ENCODE measurements at places on chromosomes 2 and 18.

DNA sequence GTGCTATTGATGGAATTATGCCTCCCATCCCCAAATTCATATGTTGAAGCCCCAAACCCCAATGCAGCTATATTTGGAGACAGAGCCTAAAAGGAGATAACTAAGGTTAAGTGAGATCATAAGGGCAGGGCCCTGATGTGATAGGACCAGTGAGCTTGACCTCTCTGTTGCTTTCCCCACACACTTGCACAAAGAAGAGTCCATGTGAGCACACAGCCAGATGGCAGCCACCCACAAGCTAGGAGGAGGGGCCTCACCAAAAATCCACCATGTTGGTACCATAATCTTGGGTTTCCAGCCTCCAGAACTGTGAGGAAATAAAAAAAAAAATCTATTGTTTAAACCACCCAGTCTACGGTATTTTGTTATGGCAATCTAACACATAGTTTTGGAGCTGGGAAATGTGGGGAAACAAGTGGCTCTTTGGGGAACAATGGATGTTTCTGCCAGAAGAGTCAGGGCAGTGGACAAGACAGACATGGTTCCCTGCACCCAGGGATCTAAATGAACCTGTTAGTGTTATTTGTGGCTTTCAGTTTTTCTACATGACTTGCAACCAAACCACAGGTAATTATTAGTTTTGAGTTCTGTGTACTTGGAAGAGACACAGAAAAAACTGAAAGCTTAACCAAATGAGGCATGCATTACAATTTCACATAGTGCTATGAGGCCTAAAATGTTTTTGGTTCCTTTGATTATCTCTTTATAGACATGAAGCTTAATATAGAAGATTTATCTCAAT lies 259.1 kb downstream of the LTBP1 start:
- DNase-seq, result no peak

DNA sequence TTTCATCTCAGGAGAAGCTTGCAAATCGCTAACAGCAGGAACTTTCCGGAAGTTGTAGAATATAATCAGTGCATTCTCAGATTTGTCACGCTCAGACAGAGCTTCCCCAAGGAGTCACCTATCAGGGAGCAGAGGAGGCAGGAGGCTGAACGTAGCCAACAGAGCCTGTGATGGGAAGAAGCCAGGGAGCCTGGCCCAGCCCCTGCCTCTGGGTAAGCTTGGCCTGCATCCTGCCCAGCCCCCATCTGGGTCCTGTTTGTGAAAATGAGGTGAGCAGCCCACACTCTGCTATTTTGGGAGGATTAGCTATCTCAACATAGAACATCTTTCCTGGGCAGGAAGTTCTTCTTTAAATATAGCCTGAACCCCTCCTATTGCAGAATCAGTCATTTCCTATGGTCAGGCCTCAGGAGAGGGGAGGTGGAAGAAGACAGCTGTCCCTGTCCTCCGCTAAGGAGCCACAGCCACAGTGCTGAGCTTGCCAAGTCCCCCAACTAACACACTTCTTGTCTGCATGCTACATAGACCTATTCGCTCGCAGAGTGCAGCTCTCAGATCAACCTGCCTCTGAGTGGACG lies 19.2 kb upstream of the PKDCC start:
- no peak for DNase-seq

- DNase-seq, result no peak
Observed at GRCh38 chr2:242046206-242046826, 176.8 kb downstream of the RTP5 start.

- peak; percentile 40 for DNase-seq
Observed at GRCh38 chr2:177758591-177759371, 313.8 kb downstream of the PDE11A start.

DNA sequence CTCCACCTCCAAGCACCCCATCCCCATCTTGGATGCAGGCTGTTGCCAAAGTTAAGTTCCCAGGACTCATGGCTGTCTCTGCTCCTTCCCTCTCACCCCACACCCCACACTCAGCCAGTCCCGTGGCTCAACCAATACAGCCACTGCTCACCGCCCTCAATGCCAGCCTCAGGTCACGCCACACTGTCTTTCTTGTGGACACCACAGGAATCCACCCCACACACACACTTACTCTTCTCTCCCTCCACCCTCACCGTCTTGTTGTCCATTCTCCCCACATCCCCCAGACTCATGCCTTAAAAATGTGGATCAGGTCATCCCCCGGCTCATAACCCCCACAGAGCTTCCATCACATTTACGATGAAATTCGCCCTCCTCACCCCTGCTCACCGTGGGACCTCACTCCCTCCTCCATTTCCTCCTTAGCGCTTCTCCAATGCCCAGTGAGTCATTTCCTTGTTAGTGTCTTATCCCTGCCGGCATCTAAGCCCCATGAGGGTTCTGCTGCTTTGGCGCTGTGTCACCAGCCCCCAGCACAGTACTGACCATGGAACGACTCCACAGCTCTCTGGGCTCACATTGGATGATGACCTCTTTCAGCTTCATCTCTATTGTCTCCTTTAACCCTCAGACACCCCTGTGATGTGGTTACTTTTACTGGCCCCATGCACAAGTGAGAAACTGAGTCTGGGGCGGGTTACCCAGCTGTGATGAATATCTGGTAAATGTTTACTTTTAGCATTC lies 13.8 kb downstream of the MLPH start:
- DNase-seq, result peak; percentile 95

GRCh38 chr2:54402350-54402749 lies 53.8 kb upstream of the SPTBN1 start:
- DNase-seq, result no peak

DNA sequence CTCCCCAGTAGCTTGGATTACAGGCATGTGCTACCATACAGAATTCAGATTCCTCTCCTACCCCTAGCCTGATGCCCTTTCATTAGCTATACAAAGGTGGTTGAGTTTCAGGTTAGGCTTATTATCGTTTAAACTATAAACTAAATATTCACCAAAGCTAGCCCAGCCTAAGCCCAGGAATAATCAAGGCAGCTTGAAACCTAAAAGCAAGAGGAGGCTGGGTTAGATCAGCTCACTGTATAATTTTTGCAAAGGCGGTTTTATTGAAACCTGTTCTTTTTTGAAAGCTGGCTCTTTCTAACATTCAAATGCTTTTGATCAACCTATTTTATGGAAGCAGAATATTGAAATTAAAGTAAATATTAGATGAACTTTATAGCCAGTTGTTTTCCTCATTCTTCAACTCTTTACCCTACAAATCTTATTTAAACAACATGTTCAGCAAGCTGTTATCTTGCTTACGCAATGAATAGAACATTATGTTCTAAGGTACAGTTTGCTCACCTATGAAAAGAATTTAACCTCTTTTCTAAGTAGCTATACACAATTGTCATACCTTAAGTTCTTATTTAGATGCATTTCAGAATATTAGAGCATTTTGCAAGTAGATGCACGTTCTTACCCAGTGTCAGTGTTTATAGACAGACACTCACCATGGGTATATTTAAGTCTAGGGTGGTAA lies 241.6 kb downstream of the NEDD4L start:
- no peak for DNase-seq

DNA sequence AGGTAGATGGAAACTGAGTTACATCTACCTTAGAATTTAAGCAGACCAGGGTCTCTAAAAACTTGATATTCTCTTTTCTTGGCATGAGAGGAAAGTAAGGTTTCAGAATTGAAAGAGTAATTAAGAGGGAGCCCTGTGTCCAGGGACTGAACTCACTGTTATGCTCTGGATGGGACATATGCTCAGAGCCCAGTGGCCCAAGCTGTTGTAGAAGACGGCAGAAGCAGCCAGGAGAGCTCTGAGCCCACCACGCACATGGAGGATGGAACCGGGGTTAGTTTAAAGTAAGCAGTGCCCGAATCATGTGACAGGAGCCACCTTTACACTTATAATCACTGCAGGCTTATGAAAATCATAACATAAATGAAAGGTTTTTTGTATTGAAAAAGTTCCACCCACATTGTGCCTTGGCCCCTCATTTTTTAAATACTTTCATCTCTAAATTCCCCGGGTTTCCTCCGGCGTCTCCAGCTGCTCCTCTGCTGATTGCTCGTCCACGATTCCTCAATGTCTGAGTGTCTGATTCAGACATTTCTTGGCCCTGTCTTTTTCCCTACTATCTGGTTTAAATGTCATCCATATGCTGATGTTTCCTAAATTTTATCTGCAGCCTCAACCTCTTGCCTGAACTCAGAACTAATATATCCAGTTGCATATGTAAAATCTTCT lies 36.1 kb upstream of the SPTBN1 start:
- DNase-seq, result no peak

GRCh38 chr2:20488782-20489181 lies 41.9 kb downstream of the RHOB start:
- no peak for DNase-seq

DNA sequence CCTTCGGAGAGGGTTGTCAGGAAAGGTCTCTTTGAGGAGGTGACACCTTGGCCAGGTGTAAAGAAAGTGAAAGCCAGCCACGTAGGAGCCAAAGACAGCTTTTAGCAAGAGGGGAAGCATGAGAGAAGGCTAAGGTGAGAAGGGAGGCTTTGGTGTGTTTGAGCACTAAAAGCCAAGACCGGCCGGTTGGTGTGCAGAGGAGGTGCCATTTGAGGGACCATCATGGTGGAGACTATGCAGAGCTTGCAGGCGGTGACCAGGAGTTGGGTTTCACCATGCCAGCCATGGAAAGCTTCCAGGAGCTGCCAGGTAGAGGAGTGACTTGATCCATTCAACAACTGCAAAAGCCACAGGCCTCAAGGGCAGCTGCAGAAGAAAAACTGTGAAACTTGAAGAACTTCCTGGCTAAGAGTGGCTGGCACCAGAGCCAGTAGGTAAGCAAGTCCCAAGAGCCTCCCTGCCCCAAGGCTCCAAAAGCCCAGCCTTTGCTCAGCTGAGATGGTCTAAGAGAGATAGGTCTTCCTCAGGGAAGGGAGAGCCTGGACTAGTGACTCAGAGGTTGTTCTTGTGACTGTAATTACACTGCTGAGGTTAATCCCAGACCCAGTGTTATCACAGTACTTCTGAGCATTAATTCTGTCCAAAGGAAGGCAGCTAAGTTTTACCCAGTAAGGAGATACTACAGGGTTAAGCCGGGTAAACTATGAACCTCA lies 319.0 kb downstream of the BCL11A start:
- no peak for DNase-seq

- no peak for DNase-seq
Observed at GRCh38 chr2:170341684-170342623, 164.0 kb downstream of the MYO3B start.

DNA sequence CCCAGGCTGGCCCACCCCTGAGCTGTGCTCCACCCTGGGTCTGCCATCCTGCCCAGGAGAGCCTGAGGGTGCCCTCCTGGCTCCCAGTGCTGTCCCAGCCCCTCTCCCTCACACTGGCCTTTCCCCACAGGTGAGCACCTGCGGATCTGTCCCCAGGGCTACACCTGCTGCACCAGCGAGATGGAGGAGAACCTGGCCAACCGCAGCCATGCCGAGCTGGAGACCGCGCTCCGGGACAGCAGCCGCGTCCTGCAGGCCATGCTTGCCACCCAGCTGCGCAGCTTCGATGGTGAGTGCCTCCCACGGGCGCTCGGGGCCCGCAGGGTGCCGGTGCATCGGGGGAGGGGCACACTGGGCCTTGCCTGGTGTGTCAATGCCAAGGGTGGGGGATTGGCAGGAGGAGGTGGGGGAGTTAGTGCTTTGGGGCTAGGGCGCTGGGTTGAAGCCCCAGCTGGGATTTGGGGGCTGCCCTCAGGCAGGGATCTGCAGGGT lies 23.5 kb downstream of the GPC1 start:
- DNase-seq, result no peak

DNA sequence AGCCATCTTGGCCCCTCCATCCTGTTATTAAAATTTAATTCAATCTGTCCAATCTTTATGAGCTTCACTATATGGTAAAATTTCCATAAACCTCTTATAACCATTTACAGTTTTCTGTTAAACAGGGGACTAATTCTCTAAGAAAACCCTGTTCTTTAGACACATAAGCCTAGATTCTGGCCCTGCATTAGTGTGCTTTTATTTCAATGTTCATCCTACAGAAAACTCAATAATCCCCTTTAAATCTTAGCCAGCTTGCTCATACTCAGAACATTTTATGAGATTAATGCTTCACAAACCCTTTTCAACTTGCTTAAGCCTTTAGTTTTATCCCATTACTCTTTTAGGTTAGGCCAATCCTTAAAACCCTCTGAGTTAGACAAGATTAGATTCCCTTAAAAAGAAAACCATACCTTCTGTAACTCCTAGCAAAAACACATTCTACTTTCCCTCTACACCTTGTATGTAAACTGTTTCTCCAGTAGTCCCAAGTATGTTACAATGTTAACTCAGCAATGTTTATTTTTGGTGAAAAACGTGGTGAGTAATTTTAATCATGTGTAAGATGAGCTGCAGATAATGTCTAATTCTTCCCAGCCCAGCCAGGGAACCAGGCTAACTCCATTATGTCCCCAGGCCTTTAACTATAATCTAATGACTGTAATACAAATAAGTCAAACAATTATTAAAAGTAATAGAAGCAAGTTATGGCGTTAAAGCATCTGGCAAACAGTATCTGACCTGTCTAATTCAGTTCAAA lies 1953.4 kb upstream of the LRRTM1 start:
- DNase-seq, result no peak

- DNase-seq, result no peak
Observed at GRCh38 chr18:64019922-64020756, 50.3 kb downstream of the SERPINB8 start.

- DNase-seq, result no peak
Observed at GRCh38 chr2:172223601-172224054, 120.9 kb upstream of the DLX2 start.

GRCh38 chr2:206083602-206084438 lies 2.2 kb downstream of the INO80D start:
- no peak for DNase-seq

GRCh38 chr18:57134618-57135135 lies 12.2 kb upstream of the BOD1L2 start:
- no peak for DNase-seq

DNA sequence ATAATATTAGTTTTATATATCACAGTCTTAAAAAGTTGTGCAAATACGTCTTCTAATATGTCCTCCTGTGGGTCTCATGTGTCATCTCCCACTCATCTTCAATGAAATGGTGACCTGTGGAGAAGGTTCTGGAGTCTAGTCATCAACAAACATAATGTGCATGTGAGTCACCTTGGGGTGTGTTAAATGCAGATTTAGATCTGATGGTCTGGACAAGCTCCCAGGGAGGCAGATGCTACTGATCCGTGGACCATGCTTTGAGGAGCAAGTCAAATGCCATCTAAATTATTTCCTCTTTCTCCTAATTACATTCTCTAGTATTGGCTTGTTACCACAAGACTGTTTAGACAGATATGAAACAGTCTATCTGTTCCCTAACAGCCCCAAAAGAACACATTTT lies 210.9 kb downstream of the CD226 start:
- DNase-seq, result no peak

- no peak for DNase-seq
Observed at GRCh38 chr2:37323781-37324535, 675 bp downstream of the PRKD3 start.

- DNase-seq, result no peak
Observed at GRCh38 chr2:237774811-237775553, 23.6 kb upstream of the RBM44 start.

- DNase-seq, result no peak
Observed at GRCh38 chr18:54284535-54284934, 15.2 kb downstream of the POLI start.

GRCh38 chr2:144154205-144154604 lies 365.7 kb downstream of the ZEB2 start:
- no peak for DNase-seq
